Eye (tissue), 1 donor: ENCODE measurements at places on chromosomes 11 and 22.
A peak's percentile ranks its signal among the peaks of the same experiment; 100 is the strongest.

GRCh38 chr22:28953976-28954880 lies 70.9 kb downstream of the ZNRF3 start:
- no peak for DNase-seq

GRCh38 chr11:3723014-3723708 lies 52.0 kb upstream of the CHRNA10 start:
- DNase-seq, result peak; percentile 32

DNA sequence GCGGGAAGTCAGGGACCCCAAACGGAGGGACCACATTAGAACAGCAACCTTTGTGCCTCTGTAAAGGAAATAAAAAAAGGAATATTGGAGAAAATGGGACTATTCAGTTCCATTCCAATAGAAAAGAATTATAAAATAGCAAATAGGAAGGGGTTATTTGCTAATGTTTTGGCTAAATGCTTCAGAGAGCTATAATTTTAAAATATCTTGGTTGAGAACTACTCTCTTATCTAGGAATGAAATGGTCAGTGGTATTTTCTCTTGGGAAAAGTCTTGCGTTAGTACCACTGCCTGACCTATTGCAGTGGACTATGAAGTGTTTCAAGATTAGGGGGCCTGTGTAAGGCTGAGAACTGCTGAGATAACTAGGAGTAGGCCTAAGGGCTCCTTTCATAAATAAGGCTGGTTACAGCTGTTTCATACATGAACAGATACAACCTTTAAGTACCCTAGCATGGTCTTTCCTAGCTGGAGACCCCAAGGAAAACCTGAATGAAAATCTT lies 6.9 kb upstream of the WEE1 start:
- DNase-seq, result no peak

GRCh38 chr22:21936151-21936775 lies 16.4 kb downstream of the PPM1F start:
- DNase-seq, result no peak

DNA sequence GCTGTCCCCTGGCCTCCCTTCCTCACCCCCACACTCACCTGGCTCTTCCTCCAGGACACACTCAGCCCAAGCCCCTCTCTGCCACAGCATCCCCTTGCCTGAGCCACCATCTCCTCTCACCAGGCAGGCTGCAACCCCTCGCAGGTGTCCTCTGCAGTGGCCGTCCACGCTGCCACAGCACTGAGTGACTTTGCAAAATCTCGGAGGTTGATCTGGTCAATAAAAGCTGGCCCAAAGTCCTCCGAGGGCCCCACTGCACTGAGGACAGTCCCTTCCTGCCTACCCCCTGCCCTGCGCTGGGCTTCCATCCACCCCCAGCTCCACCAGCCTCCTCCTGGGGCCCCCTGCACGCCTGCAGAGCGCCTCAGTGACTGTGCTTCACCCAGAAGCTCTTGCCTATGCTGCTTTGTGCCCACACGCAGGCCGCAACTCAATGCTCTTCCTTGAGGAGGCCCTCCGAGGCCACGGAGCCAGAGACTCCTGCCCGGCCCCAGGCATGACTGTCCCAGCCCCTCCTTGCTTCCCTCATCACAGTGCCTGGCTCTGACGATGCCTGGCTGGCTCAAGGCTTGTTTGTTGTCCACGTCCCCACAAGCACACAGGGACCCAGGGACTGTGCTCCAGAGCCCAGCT lies 30.8 kb upstream of the SLC22A12 start:
- DNase-seq, result no peak

- peak; percentile 41 for DNase-seq
These were observed 3.5 kb downstream of the SIK3 start for GRCh38 chr11:117094776-117095175.

- peak; percentile 77 for DNase-seq
These were observed 55.0 kb upstream of the DEPDC7 start for GRCh38 chr11:32960553-32961164.

DNA sequence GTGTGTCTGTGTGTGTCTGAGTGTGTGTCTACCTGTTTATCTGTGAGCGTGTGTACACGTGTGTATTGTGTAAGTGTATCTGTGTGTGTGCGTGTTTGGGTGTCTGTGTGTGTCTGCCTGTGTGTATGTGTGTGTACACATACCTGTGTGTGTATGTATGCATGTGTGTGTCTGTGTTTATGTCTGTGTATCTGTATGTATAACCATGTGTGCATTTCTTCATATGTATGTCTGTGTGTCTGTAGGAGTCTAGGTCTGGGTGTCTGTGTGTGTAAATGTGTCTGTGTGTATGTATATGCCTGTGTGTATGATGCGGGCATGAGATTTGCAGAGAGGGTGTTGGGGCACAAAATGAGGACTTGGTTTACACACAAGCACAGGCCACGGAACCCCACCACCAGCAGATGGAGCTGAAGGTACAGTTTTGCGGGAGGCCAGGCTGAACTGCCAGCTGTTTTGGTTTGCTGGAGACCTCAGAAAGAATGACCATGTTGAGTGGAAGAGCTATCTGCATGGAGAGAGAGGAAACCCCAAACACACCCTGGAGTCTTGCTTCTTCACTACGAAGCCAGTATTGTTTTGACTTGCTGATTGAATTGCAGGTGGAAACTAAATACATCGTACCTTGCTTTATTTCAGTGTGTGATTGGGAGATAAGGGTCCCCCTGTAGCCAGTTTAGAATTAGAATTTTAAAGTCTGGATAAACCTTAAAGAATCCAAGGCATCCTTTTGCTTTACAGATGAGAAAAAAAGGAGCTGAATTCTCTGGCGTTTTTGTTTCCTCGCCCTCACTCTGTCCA lies 497.2 kb downstream of the NTM start:
- DNase-seq, result peak; percentile 93

DNA sequence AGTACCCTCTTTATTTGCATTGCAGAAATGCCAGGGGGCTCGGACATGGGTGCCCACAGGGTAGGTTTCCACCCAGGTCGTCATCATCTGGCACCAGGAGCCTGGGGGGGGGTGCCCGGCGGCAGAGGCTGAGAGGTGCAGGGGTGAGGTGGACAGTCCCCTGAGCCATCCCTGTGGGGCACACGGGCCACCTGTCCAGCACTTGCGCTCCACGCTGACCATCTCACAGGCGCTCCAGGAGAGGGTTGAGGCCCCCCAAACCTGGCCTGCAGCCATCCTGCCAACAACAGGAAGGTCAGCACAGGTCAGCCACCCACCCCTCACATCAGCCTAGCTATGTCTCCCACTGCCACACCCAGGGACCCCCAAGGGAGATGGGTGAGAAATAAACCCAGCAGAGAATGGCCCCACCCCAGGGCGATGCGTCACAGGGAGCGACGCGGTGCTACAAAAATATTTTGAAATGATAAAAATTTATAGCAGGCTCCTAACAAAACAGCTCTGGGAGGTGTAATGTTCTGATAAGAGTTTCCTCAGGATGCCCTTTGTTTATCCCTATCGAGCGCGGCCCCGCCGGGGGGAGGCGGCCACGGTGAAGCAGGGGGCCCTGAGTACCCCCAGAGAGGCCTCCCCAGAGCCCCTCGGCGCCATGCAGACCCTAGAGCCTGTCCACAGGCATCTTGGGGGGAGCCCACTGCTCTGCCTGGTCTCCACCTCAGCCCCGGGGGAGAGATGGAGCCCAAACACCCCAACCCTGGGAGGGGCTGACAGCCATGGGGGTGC lies 21.0 kb upstream of the GNB1L start:
- DNase-seq, result no peak

GRCh38 chr11:119663279-119663678 lies 65.7 kb downstream of the NECTIN1 start:
- peak; percentile 44 for DNase-seq

DNA sequence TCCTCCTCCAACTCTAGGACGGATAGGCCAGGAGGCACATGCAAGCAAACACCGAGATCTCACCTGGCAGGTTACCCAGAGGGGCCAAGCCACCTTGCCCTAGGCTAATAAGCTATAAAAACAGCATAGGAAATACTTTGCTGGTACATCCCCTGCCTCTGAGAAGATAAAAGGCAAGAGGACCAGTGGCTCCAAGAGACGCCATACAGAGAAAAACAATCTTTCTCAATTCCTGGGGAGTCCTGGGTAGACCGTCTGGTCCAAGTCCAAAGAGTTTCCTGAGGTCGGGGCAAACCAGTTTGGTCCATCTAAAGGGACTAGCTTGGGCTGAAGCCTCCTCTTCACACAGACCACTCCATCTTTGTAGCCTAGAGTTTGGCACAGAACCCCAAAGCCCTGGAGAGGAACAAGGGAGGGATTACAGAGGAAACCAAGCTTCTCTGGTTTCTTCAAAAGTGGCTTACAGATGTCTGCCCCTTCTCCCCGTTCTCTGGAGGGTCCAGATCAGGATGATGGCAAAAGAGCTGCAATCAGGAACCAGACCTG lies 40.4 kb downstream of the NUMA1 start:
- peak; percentile 28 for DNase-seq

DNA sequence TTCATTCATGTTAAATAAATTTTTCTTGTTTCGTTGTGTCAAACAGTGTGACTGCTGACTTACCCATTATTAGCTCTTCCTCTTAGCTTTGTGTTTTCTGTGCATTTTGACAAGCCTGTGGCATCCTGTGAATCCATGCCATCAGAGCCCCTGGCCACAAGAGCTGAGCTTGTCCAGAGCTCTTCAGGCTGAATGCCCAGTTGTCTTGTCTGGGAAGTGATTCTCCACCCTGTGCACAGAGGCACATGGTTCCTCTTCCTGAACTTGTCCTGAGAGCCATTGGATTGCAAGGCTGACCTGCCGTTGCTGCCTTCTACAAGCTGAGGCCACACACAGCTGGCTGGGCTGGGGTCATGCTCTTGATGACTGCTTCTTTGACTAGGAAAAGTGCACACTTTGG lies 64.1 kb downstream of the PPP6R3 start:
- no peak for DNase-seq

- DNase-seq, result no peak
These were observed 424.9 kb downstream of the INSC start for GRCh38 chr11:15539645-15540044.

DNA sequence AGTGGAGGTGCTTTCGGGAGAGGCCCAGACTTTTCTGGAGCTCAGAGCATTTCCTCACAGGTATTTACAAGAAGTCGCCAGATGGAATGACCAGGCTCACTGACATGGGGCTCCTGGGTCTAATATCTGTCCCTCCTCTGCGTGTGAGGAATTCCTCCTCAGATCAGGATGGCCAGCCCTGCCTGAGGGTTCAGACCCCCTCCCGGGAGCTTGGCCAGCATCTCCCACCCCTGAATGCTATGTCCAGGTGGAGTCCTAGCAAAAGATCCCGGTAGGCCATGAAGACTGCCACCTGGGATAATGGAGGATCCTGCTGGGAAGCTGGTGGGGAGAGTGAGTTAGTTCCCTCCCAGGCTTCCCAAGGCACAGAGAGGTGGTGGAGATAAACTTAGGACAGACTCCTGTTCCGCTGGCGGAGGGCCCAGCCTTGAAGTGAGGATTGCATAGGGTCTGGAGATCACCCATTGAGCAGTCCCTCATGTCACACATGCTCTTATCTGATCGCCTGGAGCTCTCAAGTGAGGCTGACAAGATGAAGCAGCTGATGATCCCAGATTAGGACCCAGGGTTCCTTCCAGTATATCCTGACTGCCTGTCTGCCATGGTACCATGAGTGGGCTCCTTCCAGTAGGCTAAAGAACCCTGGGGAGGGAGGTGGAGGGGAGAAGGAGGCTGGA lies 5.7 kb downstream of the OAF start:
- DNase-seq, result no peak
